ENCODE measurements at places on chromosomes 7 and 10.

GRCh38 chr10:69375307-69376151 lies 41.2 kb downstream of the TACR2 start:
- DNase-seq: no peak

- DNase-seq: no peak
Measured at GRCh38 chr7:83908526-83908925, 259.6 kb upstream of the SEMA3E start.

- no peak for DNase-seq
Measured at GRCh38 chr7:113608782-113609181, 310.0 kb downstream of the PPP1R3A start.

DNA sequence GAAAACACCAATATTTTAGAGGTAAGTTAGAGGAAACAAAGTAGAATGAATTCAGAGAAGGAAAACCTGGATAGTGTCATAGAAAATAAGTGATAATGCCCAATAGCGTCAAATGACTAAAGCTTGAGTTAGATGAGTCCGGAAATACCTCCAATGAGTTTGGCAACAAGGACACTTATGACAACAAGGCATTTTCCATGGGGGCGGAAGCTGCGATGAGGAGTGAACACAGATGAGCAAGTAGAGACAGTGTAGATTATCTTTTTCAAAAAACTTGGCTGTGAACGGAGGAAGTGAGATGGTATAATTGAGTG lies 383 bp upstream of the R3HCC1L start:
- no peak for DNase-seq

GRCh38 chr10:865924-866576 lies 65.5 kb downstream of the LARP4B start:
- DNase-seq: no peak

DNA sequence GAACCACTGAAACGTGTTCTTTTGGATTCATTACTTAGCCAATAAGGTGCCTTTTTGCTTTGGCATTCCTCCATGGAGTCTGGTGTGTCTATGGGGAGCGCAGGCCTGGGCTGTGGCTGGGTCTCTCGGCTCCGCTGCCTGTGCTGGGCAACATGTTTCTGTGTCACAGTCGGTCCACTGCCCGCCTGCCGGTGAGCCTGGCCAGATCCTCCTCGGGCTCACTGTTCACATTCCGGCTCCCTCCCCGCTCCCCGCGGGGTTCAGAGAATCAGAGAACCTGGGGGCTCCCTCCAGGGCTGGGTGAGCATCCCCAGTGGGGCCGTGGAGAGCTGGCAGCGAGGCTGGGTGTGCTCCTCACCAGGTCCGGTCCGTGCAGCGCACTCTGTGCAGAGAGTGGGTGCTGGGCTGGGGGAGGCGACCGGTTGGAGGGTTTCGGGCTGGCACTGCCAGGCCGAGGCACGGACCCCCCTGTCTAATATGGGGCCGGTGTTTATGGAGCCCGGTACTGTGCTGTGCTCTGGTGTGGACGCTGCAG lies 70.4 kb downstream of the INPP5A start:
- DNase-seq: no peak

DNA sequence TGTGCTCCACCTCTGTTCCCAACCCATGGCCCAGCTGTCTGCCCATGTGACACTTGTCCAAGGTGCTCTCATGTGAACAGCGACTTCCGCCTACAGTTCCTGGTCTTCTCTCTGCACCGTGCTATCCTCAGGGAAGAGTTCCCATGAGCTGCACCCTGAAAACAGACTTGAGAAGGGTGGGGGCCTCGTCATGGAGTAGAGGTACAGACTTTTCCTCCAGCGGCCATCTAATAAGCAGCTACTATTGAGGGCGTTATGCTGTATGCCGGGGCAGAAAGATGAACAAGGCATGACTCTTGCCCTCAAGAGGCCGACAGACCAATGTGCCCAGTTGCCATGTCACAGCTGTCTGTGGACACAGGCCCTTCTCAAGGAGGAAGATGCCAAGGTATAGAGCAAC lies 25.4 kb upstream of the LYZL1 start:
- no peak for DNase-seq
